ENCODE measurements at places on chromosomes 2 and 18. TPM values are rescaled to one million over a fixed set of nuclear protein-coding genes. Genes with fewer than 3 reads are reported as not detected.
A peak's percentile ranks its signal among the peaks of the same experiment; 100 is the strongest.

DNA sequence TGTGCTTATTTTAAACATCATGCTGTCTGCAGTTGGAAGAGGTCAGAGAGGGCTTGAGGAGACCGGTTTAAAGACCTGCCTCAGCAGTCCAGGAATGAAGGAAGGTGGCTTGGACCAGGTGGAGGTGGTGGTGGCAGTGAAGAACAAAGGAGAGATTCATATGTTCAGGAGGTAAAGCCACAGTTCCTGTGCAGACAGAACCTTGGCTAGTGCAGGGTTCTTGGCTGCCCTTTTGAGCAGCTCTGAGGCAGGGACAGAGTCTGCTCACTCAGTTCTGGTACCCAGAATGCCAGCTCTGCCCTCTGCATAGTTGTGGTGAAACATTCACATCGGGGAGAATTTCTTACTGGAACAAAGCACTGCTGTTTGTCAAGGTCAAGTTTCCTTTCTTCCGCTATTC lies 669.7 kb upstream of the HS6ST1 start:
- H3K4me1 ChIP-seq = no peaks in the 10 kb centered on the region
- no peak overlapping the region for H3K4me3 ChIP-seq
- H3K36me3 ChIP-seq = no peaks in the 10 kb centered on the region
- H3K27me3 ChIP-seq = no peaks in the 10 kb centered on the region

GRCh38 chr2:84902526-84902925 lies 2.9 kb upstream of the TMSB10 start:
- H3K4me1 ChIP-seq = peaks cover 34% of the 10 kb centered on the region
- H3K27me3 ChIP-seq = no peaks in the 10 kb centered on the region
- DNase-seq = peak; percentile 15
- no peak overlapping the region for H3K27ac ChIP-seq
- H3K4me3 ChIP-seq = no peak overlapping the region

GRCh38 chr2:95267458-95268210 lies 6.6 kb upstream of the PROM2 start:
- H3K4me1 ChIP-seq = no peaks in the 10 kb centered on the region
- H3K27ac ChIP-seq = no peak overlapping the region
- no peaks in the 10 kb centered on the region for H3K27me3 ChIP-seq
- peak; percentile 80 for DNase-seq

GRCh38 chr2:120237491-120237902 lies 14.3 kb upstream of the TMEM185B start:
- no peak overlapping the region for H3K4me3 ChIP-seq
- no peaks in the 10 kb centered on the region for H3K36me3 ChIP-seq
- DNase-seq = no peak
- H3K4me1 ChIP-seq = peaks cover 24% of the 10 kb centered on the region

- H3K27me3 ChIP-seq = no peaks in the 10 kb centered on the region
- H3K27ac ChIP-seq = no peak overlapping the region
- H3K4me1 ChIP-seq = peaks cover 29% of the 10 kb centered on the region
- no peak for DNase-seq
- H3K36me3 ChIP-seq = no peaks in the 10 kb centered on the region
Measured at GRCh38 chr2:107008843-107009242, 122.9 kb upstream of the ST6GAL2 start.

GRCh38 chr2:43885132-43885632 lies 46.4 kb downstream of the ABCG8 start:
- peaks cover 6% of the 10 kb centered on the region for H3K4me1 ChIP-seq
- no peak overlapping the region for H3K4me3 ChIP-seq
- DNase-seq = no peak
- H3K27me3 ChIP-seq = no peaks in the 10 kb centered on the region

DNA sequence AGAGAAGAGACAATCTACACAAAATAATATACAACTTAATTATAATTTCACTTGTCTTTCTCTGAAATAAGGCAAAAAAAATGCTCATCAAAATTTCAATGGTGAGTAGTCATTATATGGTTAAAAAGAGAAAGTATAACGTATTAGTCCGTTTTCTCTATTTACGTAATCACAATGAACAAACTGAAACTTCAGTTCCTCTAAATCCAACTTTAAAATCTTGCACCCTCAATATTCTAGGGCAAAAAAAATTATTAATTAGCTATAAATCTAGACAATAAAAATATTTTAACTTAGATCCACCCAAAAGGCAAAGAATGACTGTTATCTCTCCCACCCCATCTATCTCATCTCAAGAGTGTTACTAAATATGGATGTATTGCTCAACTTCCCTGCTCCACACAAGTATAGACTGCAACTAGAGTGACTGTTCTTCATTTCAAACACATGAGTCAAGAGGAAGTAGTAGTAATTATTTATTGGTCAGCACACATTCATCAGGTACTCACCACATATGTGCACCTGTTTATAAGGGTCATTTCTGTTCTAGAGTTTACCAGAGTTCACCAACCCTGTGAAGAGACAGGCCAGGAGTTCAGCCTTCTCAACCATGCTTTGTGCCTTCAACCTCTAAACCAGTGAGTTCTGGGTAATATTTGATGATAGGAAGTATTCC lies 36.4 kb downstream of the STK39 start:
- DNase-seq = no peak
- no peak overlapping the region for H3K4me3 ChIP-seq
- H3K4me1 ChIP-seq = peaks cover 45% of the 10 kb centered on the region
- peak overlapping the region; percentile 35 for H3K27ac ChIP-seq
- H3K36me3 ChIP-seq = peaks cover 13% of the 10 kb centered on the region
- no peaks in the 10 kb centered on the region for H3K27me3 ChIP-seq

DNA sequence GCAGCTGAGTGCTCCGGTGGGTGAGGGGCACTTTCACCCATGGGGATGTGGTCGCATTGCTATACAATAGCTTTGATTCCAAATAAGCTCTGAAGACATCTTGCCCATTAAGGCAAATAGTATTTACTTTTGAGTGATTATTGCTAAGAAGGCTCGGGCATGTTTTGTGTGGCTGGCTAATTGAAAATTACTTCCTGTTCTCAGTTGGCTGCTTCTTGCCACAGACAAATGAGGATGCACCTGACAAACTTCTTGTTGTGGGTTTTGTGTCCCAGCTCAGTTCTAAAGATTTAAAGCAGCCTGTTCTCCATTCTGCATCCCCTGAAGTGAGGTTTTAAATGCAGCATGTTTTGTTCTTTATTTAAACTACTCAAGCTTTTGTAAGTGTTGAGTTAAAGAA lies 88.3 kb downstream of the KCNS3 start:
- no peak for DNase-seq
- no peak overlapping the region for H3K27ac ChIP-seq
- H3K36me3 ChIP-seq = no peaks in the 10 kb centered on the region
- H3K4me1 ChIP-seq = no peaks in the 10 kb centered on the region
- no peak overlapping the region for H3K4me3 ChIP-seq

The COL5A2 gene
- 1,955 TPM for total RNA-seq

The LRRC30 gene
- total RNA-seq = not detected
